RKO (cell line): ENCODE measurements at places on chromosomes 11 and 22.
A peak's percentile ranks its signal among the peaks of the same experiment; 100 is the strongest.

DNA sequence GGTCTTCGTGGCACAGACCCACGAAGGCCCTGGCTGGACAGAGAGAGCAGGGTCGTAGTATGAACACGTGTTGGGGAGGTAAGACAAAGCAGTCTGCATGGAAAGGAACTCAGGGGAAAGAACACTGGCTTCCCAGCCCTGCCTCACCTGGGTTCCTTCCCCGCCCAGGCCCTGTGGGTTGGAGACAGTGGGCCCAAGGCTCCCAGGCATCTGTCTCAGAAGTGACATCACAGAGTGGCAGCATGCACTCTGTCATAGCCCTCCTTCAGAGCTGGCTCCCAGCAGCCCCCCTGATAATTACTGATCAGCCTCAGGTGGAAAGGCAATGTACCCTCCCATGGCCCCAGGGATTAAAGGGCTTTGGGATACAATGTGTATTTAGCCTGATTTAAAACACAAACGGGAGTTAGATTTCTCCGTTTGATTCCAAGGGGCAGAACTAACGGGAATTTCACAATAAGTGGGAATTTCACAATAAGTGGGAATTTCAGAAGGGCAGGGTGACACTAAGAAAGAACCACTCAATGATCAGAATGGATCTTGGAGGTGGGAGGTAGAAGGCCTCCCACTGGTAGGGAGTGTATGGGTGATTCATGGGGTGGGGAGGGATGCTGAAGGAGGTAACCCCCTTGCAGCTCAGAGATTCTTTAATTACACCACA, 65.1 kb downstream of the SLC22A12 start:
- no peak for DNase-seq

DNA sequence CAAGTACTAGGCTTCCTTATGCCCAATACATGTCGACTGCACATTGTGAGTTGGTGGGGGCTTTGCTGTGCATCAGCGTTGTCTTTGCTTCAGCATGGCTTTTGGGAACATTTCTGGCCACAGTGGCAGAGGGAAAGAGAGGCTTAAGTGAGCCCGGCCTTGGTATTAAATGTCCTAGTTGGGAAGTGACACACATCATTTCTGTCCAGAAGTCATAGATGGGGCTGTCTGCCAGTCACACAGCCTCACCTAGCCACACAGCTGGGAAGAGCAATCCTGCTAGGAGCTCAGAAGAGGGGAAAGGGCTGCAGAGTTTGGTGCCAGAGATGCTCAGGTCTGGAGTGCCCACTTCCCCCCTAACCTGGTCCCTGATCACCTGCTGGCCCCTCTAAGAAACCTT, 27.6 kb downstream of the TREH start:
- no peak for DNase-seq

DNA sequence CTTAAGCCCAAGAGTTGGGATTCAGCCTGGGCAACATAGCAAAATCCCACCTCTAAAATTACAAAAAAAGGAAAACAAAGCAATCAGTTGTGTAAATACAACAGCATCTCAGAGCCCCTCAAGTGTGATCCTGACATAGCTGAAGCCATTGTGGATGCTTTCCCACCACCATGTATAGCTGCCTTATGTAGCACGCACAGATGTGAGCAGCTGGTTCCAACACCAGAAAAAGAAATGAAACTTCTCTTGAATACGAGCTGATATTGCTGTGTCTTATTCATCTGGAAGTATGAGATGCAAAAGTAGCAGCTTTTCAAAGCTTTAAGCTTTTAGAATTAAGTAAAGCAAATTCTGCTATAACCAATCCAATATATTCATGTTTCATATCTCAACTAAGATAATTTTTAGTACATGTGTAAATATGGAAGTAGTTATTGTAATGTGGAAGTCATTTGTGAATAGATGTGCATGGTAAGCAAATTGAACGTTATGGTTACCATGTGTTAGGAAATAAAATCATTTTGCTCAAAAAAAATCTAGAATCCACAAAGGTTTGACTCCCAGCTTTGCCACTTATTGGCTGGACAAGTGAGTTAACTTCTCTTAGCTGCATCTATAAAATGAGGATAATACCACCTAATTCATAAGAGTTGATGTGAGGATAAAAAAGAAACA, 63.2 kb downstream of the SGSM3 start:
- no peak for DNase-seq

- DNase-seq, result no peak
These were observed 60.5 kb upstream of the MMP13 start for GRCh38 chr11:103016031-103016430.

GRCh38 chr11:57513911-57514537, 1.5 kb downstream of the SLC43A1 start:
- DNase-seq, result peak; percentile 57

DNA sequence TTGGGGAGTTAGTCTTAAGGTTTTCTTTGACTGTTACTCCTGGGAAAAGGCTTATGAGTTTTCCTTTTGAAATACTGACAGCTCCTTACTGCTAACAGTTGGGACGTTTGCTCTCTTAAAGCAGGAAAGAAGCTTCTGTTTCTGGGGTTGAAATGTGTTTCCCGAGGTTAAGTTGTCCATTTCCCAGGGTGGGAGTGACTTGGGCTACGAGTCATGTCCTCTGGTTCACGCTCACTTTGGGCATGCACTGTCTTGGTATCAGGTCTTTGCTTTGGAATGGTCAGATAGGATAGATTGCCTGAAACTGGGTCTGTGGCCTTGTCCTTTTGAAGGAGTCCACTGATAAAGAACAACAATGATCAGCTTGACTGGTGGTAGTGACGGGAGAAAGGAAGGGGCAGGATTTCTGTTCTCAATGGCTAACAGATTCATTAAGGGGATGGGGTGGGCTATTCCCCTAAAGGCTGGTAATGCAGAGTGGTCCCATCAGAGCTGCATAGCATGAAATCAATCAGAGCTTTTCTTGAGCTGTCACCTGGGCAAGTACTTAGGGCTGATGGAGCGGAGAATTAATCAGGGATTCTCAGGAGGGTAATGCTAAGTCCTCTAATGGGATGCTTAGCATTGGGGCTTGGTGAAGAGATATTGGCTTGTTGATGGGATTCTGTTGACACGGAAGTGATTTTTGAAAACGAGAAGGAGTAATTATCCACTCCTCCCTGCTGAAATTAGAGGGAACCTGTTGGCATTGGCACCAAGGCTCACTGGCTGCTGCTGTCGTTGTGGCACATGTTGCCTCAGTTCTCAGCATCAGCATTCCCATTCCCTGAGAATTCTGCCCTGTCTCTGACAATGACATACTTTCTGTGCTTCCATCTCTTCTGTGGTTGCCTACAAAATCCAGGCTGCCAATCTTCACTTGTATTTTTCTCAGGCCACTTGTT, 81.6 kb downstream of the TEAD1 start:
- DNase-seq, result no peak

- no peak for DNase-seq
These were observed 45.3 kb upstream of the GCAT start for GRCh38 chr22:37762389-37762836.

DNA sequence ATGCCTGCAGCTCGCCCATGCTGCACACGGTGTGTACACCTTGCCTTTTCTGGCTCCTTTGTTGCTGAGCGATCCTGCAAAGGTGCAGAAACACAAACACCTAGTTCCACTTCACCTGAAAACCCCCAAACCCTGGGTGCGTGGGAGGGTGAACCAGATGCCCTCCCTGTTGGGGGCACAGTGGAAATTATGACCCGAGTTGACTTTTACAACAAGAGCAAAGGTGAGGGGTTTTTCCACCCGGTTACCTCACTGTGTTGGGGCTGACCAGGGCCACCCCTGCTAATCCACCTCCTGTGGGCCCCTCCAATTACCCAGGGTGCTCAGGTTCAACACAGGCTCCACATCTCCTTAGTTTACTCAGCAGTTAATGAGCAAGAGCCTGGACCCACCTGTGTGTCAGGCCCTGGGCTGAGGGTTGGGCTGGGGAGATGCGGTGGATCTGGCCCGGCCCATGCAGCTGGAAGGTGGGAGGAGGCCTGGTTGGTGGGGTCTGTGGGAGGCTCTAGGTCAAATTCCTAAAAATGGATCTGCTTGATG, 42.1 kb downstream of the LRRC32 start:
- no peak for DNase-seq

DNA sequence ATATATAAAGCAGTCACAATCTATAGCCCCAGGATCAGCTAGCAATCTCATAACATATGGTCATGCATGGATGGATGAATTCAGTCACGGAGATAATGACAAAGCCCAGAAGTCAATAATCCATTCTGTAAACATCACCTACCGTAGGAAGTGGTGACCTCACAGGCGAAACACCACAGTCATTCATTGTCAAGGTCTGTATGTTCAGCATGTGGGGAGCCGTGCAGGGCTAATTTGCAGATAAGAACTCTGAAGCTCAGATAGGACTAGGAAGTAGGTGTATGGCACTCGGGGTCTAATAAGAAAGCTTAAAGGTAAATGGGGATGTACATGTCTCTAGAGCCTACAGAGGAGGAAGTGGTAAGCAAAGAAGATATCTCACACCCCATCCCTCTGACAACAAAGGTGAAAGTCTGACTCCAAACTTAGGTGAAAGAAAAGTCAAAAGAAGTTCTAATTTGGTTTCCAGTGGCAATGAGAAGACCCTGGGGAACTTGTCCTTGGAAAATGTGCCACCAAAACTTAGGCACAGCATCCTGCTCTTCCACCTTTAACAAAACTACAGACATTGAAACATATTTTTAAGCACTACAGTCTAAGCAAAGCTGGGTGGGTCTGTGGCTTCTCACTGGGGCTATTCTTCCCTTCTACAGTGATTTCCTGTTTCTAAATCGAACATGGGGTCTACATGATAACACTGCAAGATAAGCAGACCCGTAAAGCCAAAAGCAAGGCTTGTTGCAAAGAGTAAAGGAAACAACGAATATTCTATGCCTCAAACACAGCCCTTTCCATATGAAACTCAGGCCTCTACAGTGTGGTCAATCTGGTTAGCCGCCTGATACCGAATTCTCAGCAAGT, 5.2 kb downstream of the CRTAM start:
- no peak for DNase-seq

DNA sequence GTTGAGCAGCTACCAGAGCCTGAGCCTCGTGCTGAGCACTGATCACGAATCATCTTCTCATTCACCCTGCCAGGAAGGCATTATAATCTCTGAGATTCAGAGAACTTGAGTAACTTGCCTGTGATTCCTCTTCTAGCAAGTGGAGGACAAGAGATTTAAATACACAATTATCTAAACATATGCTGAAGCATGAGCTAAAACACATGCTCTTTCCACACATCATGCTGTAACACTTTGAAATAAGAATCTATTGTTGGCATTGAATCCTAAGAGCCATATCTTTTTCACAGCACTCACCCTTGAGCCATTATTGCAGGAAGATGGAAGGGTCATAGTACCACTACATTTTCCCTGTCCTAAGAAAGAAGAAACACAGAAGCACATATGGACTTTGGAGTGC, 722.5 kb upstream of the API5 start:
- no peak for DNase-seq

- no peak for DNase-seq
These were observed 650 bp downstream of the GUCY1A2 start for GRCh38 chr11:107017433-107018218.

DNA sequence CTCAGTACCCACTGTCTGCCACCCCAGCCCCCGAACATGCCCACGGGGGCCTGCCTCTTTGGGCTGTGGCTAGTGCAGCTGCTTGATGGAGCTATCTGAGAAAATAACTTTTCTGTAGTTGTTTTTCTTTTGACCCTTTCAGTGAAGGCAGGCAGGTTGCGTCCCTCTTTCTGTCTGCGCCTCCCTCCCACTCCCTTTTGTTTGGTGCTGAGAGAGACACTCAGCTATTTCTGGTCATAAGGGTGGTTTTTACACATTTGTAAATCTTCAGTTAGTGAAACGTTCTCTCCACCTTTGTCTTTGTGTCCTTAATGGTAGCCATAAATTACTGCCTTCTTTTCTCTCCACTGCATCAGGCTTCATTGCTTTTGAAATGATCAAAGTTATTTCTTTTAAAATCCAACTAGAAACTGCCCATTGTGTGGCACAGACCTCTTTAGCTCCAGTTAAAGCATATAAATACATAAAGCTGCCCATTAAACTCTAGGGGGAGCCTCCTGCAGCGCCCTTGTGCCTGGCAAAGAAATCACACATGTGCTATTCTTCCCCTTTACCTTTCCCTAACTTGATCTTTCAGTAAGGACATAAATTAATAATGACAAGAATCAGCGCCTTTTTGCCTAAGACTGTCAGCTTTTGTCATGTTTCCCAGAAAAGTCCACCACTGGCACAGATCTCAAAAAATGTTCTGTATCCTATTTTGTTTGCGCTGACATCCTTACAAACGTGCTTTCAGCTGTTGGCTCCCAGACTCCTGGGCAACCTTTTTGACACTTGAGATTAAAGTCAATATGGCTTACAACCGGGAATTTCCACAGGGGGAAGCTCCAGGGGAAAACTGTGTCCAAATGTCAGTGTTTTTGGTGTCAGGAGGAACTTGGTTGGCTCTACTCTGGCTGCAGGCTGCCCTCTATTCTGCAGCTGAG, 1.7 kb upstream of the SCUBE2 start:
- DNase-seq, result peak; percentile 20

DNA sequence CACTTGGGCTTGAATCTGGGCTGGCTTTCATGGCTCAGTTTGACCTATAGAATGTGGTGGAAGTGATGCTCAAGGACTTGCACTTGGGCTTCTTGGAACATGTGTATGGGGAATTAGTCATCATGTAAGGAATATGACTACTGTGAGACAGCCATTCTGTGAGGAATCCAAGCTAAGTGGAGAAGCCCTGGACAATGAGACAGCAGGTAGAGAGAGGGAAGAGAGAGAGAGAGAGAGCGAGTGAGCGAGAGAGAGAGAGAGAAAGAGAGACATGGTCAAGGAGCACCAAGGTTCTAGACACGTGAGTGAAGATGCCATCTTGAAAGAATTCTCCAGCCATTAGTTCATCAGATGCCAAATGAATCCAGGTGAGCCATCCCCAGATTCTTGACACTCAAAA, 261.6 kb upstream of the SORL1-AS1 start:
- DNase-seq, result no peak

DNA sequence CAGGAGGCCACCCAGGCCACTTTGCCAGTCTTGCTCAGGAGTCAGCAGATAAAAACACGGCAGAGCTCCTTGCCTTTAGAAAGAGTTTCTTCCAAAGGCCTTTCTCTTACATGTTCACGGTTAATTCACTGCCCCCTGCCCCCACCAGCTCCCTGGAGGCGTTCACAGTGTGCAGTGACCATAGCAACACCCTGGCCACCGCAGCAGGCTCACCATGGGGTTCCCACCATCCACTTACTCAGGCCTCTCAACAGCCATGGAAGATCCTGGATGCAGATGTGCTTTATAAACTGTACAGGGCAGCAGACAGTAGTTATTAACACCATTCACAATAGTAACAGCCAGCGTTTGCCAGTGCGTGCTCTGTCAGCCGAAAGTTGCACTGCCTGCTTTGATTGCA, 10.6 kb upstream of the MYO7A start:
- no peak for DNase-seq

- DNase-seq, result peak; percentile 82
These were observed 20.1 kb downstream of the TSSC4 start for GRCh38 chr11:2420502-2421225.
